Activated naive CD4-positive, alpha-beta T cell (primary cell): ENCODE measurements at places on chromosomes 1 and 21.

GRCh38 chr1:62989497-62989896 lies 205.6 kb downstream of the ATG4C start:
- no peak for DNase-seq

DNA sequence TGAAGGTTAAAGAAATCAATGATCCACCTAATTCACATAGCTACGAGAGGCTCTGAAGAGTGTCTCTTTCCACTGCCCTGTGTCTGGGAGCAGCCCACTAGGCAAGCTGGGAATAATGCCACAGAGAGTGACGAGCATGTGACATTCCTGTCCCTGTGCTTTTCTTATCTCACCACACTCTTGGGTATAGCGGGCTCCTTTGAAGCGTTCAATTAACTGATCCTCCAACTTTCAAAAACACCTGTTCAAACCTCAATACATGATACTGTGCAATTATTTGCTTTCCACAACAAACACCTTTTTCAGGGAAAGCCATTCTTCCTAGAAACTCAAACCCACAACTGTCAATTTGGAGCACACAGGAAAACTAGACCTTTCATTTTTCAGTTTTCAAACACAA lies 43.4 kb downstream of the PLPP3 start:
- DNase-seq: no peak

DNA sequence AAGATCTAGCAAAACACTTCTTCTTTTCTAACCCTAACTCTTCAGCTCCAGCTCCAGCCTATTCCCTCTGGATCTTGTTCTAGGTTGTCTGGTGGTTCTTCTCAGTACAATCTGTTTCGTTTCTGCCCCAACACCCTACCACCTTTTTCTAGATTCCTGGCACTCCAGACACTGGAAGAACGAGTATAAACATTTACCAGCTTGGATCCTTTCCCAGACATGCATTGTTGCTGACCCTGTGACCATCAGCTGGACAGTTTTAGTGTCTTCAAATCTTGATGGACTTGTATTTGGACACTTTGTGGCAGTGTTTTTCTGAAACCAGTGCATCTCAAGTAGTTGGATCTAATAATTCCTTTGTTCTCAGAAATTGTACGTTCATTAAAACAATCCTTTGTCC lies 30.6 kb upstream of the CACNA1E start:
- DNase-seq: no peak

DNA sequence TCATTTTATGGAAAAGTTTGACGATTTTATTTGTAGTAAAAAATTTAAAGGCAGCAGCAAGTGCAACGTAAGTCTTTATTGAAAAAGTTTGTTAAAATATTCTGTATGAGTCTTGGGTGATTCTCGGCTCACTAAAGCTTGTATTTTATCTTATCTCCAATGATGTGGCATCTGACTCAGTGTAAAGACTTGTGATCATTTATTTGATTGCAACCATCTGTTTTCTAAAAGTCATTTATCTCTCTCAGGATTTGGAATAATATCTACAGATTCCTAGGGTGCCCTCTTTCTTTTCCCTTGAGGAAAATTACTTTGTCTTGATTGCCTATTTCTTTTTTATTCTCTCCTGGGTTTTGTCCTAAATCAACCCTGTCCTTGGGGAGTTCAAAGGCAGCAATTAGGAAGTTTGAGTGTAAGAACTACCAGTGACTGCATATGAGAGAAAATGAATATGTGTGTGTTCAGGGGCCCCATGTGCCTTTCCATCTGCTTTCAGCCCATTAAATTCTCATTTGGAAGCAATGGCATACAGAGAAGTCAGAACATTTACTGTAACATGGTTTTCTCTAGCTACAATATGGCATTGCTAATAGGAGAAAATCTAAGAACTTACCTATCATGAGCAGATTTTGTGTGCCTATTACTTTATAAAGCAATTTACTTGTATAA lies 575.0 kb upstream of the CHRM3 start:
- no peak for DNase-seq

GRCh38 chr1:51941528-51941927 lies 49.0 kb downstream of the RAB3B start:
- no peak for DNase-seq

GRCh38 chr1:201023517-201023902 lies at the start of gene KIF21B:
KIF21B (minus strand) TSS chr1:201023714; CDS start chr1:201023383, 331 bp downstream.
- peak; percentile 91 for DNase-seq

GRCh38 chr1:55574691-55575225 lies 359.6 kb upstream of the USP24 start:
- no peak for DNase-seq

GRCh38 chr1:208065862-208066261 lies 154.9 kb upstream of the CD34 start:
- no peak for DNase-seq

GRCh38 chr1:40955266-40955665 lies 24.2 kb upstream of the CTPS1 start:
- DNase-seq: no peak

GRCh38 chr1:206583707-206584648 lies 28.3 kb downstream of the EIF2D start:
- DNase-seq: peak; percentile 77

DNA sequence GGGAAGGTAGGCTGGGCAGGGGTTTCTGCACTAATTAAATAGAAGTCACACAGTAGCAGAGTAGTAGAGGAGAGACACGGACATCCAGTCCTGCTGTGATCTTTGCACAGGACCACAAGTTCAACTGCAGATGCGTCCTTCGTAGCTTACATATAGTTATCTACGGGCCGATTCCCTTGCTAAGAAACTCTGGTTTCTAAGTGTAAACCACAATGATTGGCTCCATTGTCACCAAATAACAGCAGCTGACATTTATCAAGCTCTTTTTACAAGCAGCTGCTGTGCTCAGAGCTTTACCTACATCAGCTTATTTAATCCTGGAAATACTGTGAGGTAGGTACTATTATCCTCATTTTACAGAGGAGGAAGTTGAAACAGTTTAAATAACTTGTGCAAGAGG lies 3.1 kb downstream of the SLC45A3 start:
- no peak for DNase-seq

- DNase-seq: no peak
These were observed 4.8 kb upstream of the SLC35D1 start for GRCh38 chr1:67058761-67059160.

DNA sequence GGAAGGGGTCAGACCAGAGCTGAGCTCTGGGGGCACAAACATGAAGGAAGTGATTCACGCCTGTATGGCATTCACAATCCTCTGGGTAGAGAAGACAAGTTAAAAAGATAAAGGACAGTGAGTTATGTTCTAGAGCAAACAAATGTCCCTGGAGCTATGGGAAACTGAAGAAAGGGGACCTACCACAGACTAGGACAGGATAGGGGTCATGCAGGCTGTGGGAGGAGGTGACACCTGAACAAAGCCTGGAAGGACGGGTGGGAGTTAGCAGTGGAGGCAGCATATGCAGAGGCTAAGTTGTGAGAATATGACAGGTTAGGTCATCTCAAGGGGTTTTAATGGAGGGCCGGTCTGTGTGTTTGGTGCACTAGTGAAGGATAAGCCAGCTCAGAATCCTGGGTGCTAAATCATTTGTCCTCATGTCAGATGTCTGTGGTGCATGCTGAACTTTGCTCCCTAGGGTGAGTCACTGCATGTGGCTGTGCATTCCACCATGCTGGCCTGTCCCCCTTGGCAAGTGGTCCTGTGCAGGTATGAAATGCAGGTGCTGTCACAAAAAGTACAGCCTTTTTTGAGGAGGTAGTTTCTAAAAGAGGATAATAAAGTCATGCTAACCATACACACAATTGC lies 28.5 kb downstream of the TNN start:
- DNase-seq: no peak

DNA sequence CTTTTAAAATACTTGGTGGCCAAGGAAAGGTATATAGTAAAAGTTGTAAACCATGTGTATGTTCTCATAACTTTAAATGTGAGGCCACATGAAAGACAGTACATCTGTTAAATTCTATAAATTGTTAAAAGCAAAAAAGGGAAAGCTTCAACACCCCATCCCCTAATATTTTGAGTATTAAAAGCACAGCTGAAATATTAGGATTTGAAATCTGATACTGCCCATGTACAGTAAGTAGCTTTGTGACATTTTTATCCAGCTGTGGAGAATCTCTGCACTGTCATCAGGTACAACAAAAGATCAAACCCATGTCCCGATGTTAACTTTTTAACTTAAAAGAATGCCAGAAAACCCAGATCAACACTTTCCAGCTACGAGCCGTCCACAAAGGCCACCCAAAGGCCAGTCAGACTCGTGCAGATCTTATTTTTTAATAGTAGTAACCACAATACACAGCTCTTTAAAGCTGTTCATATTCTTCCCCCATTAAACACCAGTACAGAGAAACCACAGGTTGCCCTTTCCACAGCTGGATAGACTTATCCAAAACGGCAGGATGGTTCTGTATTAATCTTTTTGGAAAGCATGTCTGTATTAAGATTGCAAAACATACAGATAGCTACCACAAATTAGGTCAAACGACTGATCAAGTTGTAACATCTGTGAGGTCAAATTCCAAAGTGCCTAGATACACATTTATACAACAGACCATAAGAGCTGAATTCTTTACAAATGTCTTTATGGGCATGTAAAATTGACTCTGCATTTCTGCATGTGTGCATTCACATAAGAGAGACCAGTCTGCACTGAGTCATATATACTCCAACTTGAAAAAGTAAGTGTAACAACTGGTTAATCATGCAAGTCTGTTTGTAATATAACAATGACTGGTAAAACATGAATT lies 5.2 kb downstream of the IRF2BP2 start:
- DNase-seq: no peak

- no peak for DNase-seq
These were observed 113.2 kb downstream of the RUNX1 start for GRCh38 chr21:34935898-34936297.

- DNase-seq: no peak
These were observed 239.4 kb downstream of the BACH1 start for GRCh38 chr21:29538115-29538514.

DNA sequence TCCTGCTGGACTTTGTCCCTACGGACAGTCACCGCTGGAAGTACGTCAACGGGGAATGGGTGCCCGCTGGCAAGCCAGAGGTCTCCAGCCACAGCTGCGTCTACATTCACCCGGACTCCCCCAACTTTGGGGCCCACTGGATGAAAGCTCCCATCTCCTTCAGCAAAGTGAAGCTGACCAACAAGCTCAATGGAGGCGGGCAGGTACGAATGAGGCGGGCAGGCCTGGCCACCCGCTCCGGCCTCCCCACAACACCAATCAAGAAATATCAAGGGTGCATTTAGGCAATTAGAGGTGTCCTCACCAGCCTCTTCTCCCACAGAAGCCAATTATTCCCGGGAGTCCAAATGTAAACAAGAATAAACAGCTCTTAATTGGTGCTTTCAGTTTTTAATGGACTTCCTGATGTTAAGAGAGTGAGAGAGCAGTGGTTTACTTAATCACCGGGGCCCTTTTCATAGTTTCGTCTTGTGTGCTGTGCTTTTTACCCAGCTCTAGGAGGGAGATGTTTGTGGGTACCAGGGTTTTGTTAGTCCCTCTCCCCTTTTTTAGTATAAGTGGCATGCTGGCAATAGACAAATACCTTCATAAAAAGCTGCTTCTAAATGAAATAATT lies 10.7 kb downstream of the TBX19 start:
- no peak for DNase-seq

DNA sequence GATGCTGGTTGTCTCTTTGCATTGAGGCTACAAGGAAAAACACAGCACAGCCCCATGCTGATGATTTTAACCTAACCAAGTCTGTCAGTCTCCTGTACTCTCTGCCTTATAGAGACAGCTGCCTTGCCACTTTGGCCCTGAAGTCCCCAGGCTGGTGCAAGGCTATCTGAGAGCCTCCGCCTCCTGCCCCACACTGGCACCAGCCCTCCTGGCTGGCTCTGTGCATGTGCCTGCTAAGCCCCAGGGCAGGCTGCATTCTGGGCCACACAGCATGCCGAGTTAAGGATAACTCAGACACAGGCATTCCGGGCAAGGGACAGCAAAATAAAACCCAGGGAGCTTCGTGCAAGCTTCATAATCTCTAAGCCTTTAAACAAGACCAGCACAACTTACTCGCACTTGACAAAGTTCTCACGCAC lies 910 bp downstream of the RUNX1 start:
- DNase-seq: peak; percentile 17

GRCh38 chr1:193270996-193271395 lies 84.6 kb upstream of the B3GALT2 start:
- DNase-seq: no peak

DNA sequence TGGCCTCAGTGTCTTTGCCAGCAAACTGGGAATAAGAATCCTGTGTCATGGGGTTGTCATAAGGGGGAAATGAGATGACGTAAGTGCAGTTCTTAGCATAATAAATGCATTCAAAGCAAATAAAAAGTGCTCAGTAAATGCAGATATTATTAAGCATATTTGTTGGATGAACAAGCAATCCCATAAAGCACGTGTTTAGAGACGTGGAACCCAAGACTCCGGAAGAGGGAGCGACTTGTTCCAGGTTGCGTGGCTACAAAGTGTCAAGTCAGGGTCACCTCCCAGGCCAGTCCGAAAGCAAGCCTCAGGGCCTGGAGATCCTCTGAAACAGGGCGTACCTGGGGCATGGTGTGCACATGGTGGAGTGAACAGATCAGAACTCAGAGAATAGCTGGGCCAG lies 58.0 kb upstream of the LAPTM5 start:
- no peak for DNase-seq

DNA sequence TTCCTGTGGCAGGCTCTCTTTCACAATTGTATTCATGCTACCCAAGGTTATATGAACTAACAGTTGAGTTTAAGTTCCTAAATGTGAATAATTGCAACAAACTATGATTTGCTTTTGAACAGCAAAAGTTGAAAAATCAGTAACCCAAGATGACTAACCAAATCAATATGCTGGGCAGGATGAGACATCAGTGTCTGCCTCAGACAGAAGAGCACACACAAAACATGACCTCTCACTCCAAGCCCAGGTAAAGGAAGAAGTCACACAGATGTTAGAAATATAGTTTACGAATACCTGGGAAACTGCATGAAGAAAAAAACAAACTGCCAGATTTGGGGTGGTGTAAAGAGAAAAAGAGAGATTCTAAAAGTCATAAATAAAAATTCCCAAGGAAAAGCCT lies 3.5 kb downstream of the OR2L13 start:
- no peak for DNase-seq

GRCh38 chr1:168514455-168514854 lies 29.3 kb downstream of the XCL2 start:
- DNase-seq: no peak

GRCh38 chr1:20530901-20531300 lies 21.5 kb upstream of the FAM43B start:
- no peak for DNase-seq

DNA sequence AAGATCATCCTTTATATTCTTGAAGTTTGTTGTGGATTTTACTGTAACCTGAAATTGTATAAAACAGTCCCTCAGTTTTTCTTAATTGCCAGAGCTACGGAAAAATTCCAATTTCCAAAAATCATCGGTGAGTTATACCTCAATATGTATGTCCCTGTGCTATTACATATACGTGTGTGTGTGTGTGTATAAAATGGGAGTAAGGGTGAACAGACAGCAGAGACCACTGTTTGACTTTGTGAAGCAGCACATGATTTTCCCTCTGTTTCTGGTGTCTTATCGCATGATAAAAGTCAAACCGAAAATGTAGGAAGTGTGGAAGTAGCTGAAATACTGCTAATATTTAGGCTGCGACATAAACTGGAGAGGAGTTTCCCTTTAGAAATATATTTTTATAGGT lies 1.2 kb downstream of the OR2T1 start:
- peak; percentile 20 for DNase-seq

- DNase-seq: no peak
These were observed 28.9 kb downstream of the OLFM3 start for GRCh38 chr1:101967871-101968270.
